ENCODE measurements at places on chromosomes 5 and 9.

GRCh38 chr5:68240202-68240601 lies 24.6 kb downstream of the PIK3R1 start:
- no peak for DNase-seq

- no peak for DNase-seq
These were observed 50.5 kb upstream of the TNFSF15 start for GRCh38 chr9:114856215-114856941.

DNA sequence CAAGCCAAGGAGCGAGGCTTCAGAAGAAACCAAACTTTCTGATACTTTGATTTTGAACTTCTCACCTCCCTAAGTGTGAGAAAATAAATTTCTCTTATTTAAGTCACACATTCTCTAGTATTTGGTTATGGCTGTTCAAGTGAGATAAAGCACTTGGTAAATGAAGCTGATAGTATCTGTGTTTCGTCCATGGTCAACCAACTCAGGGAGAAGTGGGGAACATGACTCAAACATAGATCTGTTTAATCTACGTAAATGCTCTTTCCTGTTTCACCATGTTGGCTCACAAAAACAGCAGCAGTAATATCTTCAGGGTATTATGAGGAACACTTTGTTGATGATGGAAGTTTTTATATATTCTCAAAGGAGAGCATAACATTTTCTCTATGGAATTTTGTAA lies 2167.2 kb upstream of the C9orf72 start:
- DNase-seq = no peak

DNA sequence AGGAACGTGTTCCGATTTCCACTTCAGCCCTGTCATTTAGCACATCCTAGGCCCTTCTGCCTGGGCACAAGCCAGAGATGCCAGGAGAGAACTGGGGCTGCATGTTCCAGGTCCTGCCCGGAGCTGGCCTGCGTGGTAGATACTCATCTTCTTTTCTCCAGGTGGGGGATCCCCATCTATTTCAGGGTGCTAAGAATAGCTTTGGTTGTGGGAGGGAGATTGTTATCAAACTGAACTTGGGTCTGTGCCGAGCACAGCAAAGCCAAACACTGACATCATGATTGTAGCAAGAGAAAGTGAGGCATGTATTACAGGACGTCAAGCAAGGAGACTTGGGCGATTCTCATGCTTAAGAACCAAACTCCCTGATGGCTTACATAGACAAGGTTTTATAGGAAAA lies 18.2 kb downstream of the C9orf153 start:
- no peak for DNase-seq

DNA sequence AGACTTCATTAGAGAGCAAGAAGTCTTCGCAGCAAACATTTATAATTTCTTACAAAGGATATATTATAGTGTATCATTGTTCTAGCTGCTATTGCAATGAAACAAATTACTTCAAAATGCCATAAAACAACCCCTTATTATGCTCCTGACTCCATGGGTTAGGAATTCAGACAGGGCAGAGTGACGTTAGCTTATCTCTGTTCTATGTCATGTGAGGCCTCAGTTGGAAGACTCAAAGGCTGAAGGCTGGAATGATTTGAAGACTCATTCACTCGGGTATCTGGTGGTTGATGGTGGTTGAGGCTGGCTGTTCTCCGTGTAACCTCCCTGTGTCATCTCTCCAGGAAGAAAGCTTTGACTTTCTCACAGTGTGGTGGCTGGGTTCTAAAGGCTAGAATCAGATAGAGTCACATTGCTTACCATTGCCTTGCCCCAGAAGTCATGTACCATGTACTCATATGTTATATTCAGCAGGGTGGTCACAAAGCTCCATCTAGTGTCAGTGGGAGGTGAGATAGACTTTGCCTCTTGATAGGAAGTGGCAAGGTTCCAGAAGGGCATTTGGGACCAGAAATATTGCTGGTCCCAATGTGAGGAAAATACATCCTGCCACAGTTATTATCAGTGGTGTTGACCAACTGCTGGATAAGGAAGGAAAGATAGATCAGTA lies 226.9 kb downstream of the TMEM38B start:
- no peak for DNase-seq

DNA sequence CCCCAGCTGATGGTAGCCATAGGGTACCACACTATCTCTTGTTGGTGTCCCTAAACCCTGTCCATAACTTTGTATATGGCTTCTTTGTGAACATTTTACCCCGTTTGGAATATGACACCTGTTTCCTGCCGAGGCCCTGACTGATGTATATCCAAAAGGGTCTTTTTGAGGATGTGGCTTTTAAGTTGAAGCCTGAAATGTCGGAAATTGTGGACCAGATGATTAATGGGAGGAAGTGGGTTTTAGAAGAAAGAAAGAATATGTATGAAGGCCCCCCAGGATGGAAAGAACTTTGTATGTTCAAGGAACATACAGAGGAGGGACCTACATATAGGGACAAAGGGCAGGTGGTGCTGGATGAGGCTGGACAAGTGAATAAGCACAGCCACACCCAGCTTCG lies 16.7 kb upstream of the TNFSF8 start:
- DNase-seq = no peak

DNA sequence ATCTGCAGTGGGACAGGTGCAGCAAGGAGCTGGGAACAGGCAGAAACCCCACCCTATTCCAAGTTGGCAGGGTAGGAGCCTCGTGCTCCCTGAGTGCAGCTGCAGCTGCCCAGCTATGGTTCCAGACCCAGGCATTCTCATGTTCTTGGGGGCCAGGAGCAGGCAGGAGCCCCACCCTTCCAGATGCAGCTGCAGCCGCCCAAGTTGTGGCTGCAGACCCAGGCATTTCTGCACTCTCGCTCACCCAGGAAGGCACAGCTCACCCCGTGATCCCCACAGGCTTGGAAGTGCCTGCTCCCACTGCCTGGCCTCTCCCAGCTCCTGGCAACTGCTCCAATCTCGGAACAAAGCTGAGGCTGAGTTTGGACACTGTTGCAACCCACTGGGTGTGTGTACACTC lies 275.8 kb upstream of the ADRA1B start:
- DNase-seq = no peak

DNA sequence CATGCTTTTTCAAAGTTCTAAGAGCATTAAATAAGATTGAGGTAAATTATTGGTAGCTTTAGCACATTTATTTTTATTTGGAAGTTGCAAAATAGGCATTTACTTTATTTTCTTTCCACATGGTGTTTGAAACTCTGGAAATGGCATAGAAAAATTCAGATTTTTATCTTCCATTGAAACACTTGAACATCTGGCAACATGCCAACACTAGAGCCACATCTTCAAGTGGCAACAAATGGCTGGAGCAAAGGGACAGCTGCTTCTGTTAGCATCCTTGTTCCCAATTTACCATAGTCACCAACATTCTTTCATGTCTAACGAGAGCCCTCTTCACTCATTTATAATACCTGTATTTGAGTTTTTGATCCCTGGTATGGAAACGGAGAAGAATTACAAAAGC lies 539.9 kb downstream of the ZNF608 start:
- DNase-seq = no peak

- no peak for DNase-seq
These were observed 134.2 kb upstream of the RASGRF2 start for GRCh38 chr5:80825786-80826460.

DNA sequence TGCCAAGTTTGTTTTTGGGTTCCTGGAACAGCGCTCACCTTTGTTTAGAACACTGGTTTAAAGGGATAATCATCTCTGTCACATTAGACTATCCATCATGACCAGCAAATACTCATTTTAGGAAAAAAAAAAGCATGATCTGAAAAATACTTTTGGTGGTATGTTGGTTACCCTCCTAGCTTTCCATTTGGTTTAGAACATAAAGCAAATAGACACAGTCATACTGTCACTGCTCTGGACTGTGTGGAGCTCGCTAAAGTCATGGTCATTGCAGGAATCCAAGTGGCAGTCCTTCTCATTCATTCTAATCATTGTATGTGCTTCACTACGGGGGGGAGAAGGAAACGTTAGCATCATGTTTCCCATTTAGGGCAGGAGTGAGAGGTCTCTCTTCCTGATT lies 83.5 kb downstream of the PIK3R1 start:
- DNase-seq = no peak

GRCh38 chr9:68934329-68934644 lies 79.6 kb downstream of the PRKACG start:
- DNase-seq = no peak

DNA sequence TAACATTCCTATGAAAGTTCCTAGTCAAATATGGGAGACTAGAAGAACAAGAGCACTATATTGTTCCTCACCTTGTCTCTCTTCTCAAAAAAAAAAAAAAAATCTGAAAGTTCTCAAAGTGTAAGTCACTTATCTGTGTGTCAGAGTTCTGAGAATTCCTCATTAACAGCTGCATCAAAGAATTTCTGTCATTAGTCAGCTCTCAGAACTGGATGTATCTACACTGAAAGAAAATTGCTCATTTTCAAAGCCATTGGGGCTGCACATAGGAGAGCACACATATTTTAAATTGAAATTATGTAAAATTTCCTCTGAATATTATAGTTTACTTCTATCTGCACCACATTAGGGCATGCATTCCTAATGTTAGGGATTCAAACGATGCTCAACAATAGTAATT lies 99.5 kb upstream of the FTMT start:
- DNase-seq = no peak

- no peak for DNase-seq
These were observed 100.8 kb upstream of the DHFR start for GRCh38 chr5:80755626-80756025.

DNA sequence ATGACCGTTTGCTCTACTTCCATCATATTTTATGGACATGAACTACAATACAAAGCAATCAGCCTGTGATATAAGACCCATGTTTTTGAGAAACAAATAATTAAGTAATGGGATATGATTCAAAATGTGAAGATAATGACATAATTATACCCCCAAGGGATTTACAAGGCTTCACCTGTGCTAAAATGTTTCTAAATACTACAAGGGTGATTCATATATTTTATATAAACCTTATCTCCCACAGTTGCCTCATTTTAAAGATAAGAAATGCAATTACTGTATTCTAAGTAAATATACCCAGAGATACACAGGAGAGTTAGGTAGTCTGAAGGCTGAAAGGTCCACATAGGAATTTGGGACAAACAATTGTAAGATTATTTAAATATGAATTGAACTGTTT lies 662.0 kb upstream of the CHD1 start:
- no peak for DNase-seq

- no peak for DNase-seq
These were observed 52.5 kb downstream of the IQGAP2 start for GRCh38 chr5:76455531-76456133.

GRCh38 chr9:134177186-134177585 lies 12.8 kb upstream of the RNU6ATAC start:
- no peak for DNase-seq

DNA sequence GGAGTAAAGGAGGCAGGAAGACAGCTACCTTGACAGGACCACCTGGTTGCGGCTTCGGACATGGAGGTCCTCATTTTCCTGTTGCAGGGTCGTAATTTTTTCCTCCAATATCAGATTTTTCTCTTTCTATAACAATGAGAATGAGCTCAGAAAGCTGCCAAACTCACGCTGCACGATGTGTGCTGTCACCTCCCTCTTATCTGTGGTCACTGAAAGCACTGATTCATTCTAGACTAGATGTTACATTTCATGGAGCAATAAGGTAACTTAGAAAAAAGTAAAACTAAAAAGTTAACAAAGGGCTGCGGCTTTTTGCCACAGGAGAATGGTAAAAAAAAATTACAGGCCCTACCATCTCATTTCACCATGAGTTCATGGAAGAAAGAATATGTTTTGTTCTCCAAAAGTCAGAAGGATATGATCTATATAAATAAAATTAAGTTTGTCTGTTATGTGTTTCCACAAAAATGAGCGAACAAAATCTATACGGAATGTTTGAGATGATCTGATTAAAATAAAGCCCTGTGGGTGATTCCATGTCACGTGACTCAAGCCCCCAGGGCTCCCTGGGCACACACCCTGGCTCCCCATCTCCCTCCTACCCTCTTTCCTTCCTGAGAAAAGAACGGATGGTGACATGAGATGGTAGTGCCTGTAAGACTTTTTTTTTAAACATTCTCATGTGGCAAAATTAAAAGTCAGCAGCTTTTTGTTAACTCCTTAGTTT lies 26.9 kb upstream of the ANXA6 start:
- DNase-seq = no peak

DNA sequence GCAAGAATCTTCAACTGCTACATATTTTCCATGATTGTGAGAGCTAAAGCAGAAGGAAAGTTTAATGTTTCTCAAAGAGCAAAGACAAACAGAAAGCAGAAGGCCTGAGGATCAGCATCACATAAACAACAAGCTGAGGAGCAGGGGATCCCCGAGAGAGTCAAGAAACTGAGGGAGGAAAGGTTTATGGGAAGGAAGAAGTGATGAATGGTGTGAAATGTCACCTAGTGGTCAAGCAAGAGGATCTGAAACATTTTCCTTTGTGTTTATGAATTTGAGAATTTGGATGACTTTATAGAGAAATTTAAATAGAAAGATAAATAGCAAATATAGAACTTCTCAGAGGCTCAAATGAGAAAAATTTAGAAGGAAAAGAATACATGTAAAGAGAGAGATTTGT lies 481.9 kb downstream of the CHSY3 start:
- DNase-seq = no peak

DNA sequence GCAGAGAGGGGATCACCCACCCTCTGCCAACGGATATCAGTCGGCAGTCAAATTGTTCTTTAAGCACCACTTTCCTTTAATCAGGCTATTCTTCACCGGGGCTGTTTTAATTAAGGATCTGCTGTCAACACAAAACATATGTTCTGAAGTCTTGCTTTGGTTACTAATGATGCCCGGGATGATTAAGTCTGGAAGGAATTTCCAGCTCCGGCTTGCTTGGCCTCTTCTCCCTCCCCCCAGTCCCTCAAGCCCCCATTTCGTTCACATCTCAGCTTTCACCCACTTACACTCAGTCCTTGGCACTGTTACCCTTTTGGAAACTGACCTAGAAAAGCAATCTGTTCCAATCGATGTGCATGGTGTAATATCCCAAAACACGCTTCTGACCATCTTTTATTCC lies 74.7 kb downstream of the MSX2 start:
- no peak for DNase-seq

GRCh38 chr5:109482748-109483147 lies 73.0 kb upstream of the PJA2 start:
- no peak for DNase-seq

DNA sequence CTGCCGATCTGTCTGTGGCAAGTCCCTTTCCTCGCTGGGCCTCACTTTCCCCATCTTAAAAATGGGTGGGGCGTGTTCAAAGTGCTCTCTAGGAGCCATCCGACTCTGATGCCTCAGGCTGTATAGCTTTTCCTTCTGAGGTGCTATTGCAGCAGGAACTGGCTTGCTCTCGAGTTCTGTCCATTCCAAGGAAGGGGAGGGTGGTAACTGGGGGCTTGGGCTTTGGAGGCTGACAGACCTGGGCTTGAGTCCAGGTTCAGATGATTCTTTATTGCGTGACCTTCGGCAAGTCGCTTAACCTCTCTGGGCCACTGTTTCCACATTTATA lies 139.5 kb downstream of the RGS3 start:
- no peak for DNase-seq

GRCh38 chr5:91534332-91534731 lies 151.2 kb upstream of the ARRDC3 start:
- no peak for DNase-seq

- no peak for DNase-seq
These were observed 158.5 kb downstream of the FSTL4 start for GRCh38 chr5:133453831-133454230.
